ENCODE measurements at places on chromosomes 12 and 14.

DNA sequence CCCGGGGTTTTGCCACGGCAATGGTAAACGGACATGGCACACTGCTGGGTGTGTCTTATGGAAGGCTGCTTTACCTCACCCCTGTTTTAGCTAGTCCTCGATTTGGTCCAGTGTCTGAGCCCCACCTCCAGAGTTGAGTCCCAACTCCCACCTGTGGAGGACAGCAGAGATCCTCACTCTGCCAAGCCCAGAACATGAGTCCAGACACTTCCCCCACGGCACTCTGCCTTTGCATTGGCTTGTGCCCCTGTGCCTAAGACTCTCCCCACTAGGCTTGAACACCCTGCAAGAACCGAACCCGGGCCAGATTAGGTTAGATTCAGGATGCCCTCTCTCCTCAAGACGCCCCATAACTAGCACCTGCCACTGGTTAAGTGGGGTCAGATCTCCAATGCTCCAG, 59.8 kb upstream of the C14orf180 start:
- DNase-seq: no peak

- no peak for DNase-seq
Measured at GRCh38 chr12:108712925-108713203, 18.5 kb downstream of the CORO1C start.

DNA sequence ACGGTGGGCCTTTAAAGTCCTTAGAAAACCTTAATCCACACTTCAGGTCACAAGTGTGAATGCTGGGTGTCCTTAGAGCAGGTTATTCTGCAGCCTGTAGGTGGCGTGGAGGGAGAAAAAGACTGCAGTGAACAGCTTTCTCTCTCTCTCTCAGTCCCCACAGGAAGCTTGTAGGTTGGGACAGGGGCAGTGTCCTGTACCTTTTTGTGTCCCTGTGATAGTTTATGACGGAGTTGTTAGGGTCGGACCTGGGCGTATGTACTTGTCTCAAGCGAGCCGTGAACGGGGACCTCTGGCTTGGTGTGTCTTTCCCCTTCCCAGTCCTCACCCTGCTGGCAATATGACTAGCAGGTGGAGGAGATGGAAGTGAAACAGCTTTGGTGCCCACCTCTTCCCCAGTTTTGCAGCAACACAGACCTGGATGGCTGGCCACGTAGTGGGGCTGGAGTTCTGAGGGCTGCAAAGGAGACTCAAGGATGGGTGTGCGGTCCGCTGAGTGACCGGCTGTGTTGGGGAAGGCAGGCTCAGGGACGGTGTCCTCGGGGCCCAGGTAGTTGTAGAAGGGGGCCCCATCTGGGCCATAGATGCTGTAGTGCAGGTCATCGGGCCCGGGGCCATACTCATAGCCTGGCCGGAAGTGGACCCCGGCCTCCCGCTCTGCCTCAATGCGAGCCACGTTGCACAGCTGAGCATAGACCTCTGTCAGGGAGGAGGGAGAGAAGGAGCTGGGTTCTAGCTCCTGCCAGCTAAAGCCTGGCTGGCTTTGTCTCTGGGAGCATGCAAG, 8.9 kb downstream of the ISCA2 start:
- DNase-seq: peak; percentile 83

DNA sequence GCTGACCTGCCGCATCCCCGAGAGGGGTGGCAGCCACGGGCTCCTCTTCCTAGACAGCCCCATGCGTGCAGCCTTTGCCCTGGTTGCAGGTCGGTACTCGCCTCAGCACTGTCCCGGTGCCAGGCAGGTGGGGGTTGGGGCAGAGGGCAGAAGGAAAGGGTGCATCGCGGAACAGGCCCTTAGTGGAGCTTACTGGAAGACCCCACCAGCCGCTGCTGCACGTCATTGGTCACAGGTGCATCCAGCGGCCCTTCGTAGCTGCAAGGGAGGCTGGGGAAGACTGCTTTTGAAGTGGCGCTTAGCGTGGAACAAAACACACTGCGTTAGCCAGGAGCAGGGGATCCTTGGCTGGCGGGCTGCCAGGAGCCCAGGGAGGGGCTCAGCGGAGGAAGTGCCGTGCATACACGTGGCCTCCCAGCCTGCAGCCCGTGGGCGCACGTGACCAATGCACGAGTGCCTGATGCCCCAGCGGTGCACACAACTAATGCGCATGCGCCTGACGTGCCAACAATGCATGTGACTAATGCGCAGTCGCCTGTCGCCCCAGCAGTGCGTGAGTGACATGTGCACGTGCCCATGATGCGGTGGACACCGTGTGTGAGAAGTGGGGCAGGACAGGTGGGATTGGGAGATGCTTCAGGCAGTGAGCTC, 5.0 kb upstream of the EP400 start:
- DNase-seq: no peak

GRCh38 chr14:68779761-68780323, 13.0 kb downstream of the ZFP36L1 start:
- DNase-seq: no peak

- DNase-seq: no peak
Measured at GRCh38 chr12:107560899-107561285, 124.7 kb upstream of the PWP1 start.

GRCh38 chr12:958588-959123, 9.2 kb upstream of the RAD52 start:
- no peak for DNase-seq

DNA sequence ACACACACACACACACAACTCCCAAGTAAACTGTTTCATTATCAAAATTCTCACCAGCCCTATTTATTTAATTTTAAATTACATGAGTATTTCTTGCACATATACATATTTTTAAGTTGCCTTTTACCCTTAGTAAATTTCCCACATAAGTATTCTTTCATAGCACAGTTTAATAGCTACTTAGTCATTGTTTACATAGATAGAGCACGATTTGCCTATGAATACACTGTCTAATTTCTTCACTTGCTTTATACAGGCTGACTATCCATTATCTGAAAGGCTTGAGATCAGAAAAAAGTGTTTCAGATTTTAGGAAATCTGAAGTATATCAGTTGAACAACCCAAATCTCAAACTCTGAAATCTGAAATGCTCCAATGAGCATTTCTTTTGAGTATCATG, 30.9 kb downstream of the NIN start:
- DNase-seq: no peak

- peak; percentile 85 for DNase-seq
Measured at GRCh38 chr14:60485598-60486251, at the start of gene C14orf39. TSS of gene C14orf39 (minus strand) at chr14:60486063. CDS start at chr14:60485078, 985 bp downstream.

DNA sequence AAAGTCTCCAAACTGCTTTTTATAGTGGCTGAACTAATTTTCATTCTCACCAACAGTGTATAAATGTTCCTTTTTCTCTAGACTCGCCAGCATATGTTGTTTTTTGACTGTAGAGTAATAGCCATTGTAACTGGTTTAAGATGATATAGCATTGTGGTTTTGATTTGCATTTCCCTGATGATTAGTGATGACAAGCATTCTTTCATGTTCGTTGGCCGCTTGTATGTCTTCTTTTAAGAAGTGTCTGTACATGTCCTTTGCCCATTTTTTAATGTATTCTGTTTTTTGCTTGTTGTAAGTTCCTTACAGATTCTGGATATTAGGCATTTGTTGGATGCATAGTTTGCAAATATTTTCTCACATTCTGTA, 404.9 kb downstream of the FLRT2 start:
- peak; percentile 19 for DNase-seq

- DNase-seq: no peak
Measured at GRCh38 chr12:132624910-132625630, 6.5 kb downstream of the P2RX2 start.

DNA sequence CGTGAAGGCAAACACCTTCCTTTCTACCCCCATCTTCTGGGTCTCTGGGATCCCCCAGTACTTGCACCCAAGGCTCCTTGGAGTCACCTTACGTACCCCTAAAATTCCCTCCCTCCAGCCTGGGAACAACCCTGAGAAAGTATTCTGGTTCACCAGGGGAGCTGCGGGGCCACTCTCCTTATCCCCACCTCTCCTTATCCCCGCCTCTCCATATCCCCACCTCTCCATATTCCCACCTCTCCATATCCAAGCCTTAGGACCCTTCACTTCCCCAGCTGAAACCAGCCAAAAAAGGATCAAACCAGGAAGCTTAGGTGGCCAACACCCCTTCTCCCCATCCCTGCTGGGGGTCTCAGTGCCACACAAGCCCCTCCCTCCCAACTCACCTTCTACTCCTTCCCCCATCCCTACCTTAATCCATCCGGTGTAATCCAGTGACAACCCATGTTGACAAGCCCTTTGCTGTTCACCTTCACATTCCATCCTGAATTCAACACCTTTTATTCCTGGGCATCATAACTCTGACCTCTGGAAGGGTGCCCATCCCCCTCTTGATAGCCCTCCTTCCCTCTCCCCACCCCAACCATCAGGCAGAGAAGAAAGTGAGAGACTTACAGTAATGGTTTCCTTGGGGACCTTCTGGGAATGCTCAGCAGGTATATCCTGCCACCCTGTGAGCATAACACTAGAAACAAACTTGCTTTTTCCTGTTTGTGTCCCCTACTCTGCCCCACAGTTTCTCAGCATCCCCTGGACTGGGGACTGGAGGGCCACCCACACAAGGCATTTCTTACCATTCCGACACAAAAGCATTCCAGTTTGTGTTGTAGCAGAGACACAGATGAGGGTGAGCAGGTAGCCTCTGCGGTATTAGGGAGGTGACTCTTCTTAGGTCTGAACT, 1.6 kb upstream of the MSI1 start:
- no peak for DNase-seq

- no peak for DNase-seq
Measured at GRCh38 chr12:115648463-115648862, 629.0 kb downstream of the MED13L start.

DNA sequence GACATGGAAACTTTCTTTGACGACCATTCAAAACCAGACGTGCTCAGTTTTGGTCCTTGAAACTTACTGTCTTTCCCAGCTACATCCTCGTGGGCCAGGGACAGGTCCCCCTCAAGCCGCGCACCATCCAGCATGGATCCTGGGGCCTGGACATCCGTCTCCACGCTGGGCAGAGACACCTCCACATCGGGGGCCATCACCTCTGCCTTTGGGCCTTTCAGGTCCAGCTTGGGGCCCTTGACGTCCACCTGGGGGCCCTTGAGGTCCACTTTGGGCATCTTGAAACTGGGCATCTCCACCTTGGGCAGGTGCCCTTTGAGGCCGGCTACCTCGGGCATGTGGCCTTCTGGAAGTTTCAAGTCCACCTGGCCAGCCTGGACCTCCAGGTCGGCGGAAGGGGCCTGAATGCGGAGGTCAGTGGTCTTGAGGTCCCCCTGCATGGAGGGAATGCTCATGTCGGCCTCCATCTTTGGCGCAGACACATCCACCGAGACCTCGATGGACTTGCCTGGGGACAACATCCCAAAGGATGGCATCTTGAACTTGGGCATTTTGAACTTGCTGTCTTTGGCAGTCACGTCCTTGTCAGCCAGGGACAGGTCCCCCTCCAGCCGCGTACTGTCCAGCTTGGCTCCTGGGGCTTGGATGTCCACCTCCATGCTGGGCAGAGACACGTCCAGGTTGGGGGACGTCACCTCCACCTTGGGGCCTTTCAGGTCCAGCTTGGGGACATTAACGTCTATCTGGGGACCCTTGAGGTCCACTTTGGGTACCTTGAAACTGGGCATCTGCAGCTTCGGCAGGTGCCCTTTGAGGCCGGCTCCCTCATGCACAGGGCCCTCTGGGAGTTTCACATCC, 17.1 kb downstream of the PLD4 start:
- DNase-seq: no peak

GRCh38 chr14:102761206-102761605, 16.0 kb upstream of the TRAF3 start:
- no peak for DNase-seq

- peak; percentile 41 for DNase-seq
Measured at GRCh38 chr12:67651132-67651695, 2.7 kb downstream of the DYRK2 start.

GRCh38 chr12:121575952-121576625, 4.7 kb downstream of the KDM2B start:
- no peak for DNase-seq

DNA sequence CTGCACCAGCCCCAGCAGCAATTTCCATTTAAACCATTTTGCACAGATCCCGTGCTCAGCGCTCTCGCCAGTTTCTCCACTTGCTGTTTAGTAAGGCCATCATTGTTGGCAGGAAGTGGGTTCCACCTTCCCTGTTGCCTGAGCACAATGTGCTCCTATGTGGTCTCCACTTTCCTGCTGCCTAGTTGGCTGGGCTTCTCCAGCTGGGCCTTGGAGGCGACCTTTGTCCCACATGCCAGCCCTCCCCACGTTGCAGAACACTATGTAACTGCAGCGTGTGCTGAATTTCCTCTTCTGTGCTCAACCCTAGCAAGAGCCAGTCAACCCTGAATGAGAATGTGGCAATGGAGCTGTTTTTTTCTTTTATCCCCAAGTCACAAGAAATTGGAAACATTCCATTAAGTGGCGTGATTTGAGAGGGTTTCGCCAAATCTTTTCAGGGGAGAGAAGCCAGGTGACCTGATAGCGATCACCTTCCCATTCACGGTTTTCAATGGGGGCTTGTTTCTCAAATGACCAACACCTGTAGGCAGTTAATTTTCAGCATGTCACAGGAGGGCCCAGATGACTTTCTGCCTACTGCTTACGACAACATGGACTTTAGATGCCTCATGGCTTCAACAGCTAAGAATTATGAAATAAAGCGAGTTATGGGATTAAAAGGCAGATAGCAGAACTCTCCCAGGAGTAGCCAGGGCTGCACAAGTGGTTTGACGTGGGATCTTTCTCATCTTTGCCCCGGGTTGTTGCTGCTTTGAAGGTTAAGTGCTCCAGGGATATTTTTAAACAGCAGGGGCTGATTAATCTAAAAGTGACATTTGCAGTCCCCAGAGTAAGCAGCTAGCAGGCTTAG, at the start of gene ACACB:
Gene ACACB (plus strand): TSS at position 830 of the 853 bp plus-strand sequence. CDS start 22,819 bp downstream, outside the sequence.
- no peak for DNase-seq

DNA sequence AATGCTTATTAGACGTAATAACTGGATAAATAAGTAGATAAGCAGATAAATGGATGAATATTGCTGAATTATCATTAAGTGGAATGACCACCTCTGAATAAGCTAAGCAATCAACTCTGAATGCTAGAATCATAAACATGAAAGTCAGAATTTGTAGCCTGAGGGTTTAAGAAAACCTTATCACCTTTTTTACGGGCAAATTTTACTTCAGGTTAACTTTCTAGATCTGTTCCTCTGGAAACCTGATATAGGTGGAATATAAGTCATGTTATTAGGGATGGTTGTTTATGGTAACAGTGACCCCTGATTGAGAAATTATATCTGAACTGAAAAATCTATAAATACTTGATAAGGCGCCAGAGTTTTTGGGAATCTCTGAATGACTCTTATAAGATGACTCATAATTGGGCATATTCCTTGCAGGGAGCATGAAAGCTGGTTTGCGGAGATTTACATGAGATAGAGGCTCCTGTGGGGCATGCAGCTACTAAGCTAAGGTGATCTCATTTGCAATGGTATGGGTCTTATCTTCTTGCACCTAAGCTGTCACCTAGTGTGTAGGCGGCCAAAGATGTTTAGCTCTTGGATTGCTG, 12.1 kb downstream of the SPX start:
- no peak for DNase-seq

DNA sequence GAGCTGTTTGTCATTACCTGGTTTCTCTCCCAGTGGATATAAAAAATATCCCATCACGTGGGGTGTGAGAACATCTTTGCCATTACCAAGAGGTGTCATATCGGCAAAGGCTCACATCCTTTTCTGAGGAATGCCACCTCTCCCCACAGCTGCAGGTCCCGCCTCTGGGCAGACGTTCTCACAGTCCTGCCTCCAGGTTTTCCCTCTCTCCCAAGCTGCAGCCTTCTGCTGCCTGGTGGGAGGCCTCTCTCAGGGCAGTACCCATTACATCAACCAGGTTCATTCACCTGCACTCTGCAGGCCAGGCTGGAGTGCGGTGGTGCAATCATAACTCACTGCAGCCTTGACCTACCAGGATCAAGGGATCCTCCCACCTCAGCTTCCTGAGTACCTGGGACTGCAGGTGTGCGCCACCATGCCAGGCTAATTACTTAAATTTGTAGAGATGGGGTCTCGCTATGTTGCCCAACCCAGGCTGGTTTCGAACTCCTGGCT, 15.0 kb upstream of the TMEM119 start:
- peak; percentile 49 for DNase-seq

Measured in DMS53 (cell line).